Stimulated activated CD8-positive, alpha-beta memory T cell treated with anti-CD3 and anti-CD28 coated beads, Interleukin-2, amount 100 ng/mL, for 1 hour (primary cell): ENCODE measurements at places on chromosomes 11 and 22.

- no peak for DNase-seq
Measured at GRCh38 chr11:11722861-11723260, 101.1 kb upstream of the GALNT18 start.

DNA sequence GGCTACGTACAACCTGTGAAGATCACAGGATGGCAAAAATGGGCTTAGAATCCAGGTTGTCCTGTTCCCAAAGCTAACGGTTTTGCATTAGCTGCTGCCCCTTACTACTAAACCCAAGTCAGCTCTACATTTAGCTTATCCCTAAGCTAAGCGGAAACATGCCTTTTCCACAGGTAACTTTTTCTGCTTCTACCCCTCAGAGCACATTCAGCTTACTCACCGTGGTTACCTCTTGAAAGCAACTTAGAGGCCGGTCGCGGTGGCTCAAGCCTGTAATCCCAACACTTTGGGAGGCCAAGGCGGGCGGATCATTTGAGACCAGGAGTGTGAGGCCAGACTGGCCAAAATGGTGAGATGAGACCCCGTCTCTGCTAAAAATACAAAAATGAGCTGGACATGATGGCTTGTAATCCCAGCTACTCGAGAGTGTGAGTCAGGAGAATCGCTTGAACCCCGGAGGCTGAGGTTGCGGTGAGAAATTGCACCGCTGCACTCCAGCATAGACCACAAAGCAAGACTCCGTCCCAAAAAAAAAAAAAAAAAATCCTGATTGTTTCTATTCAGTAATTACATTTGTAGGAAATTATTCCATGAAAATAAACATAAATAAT is 790 bp upstream of the TMEM41B start:
- DNase-seq = no peak

DNA sequence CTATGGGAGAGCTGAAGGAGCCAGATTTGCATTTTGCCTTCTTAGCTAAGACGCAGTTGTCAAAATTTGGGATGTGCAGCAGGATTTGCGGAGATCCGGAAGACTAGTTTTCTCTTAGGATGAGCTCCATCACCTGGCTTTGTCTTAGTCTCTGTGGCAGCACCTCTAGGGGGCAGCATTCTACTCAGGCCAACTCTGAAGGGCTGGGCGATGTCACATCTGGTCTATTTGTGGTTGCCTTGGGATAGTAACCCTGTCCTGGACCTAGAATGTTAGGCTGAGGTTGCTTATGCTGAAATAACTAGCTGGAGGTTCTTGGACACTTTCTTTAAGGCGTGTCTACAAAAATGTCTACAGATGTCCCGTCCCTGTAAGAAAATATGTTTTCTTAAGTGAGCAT is 116.2 kb downstream of the FAT3 start:
- DNase-seq = no peak

GRCh38 chr11:61295596-61295926 is 445 bp upstream of the VWCE start:
- no peak for DNase-seq

DNA sequence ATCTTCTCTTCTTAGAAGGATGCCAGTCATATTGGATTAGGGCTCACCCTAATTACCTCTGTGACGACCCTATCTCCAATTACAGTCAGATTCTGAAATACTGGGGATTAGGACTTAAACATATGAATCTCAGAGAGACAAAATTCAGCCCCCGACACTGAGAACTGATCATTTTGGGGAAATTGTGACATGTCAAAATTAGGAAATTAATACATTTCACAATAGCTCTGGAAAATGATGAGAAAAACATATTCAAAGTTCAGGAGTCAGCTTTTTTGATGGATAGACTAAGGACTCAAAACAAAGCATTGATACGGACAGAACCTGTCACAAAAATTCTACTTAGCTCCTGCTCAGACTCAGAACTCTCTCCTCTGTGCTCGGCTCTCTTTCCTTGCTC is 40.8 kb downstream of the COMMD9 start:
- no peak for DNase-seq

GRCh38 chr22:27747396-27748221 is 53.9 kb downstream of the MN1 start:
- no peak for DNase-seq

DNA sequence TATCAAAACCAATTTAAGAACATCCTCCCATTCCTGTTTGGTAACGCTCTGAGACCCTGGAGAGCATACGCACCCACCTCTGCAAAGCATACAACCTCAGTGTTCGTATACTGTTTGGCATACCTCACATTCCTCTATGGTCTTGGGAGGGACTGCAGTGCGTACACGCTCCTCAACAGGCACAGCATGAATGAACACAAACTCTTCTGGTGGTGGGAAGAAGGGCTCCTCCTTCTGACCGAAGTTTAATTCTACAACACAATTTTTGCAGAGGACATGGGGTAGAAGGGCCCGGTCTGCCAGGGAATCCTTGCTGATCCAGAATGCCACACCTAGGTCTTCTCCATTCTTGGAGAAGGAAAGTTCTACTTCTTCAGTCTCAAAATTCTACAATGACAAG is 5.3 kb downstream of the HNRNPUL2 start:
- DNase-seq = no peak

- DNase-seq = no peak
Measured at GRCh38 chr11:122103726-122104125, 12.3 kb downstream of the BLID start.

DNA sequence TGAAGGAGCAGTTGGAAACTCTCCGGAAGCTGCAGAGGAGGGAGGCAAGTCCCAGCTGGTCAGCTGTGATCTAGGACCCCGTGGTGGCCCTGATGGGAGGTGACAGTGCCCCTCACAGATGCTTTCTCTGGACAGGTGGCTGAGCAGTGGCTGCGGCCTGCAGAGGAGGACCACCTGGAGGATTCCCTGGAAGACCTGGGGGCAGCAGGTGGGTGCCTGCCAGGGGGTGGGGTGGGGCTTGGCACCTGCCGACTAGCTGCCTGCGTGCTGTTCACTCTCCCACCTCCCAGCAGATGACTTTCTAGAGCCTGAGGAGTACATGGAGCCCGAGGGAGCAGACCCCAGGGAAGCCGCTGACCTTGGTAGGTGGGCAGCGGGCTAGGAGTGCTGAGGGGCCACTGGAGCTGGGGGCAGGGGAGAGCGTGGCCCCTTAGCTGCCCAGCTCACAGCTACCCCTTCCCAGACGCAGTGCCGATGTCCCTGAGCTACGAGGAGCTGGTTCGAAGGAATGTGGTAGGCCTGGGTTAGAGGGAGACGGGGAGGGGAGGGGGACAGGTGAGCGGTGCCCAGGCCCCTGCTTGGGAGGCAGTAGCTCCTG is 3.1 kb downstream of the SCO2 start:
- DNase-seq = no peak

GRCh38 chr11:99934008-99934407 is 753.1 kb upstream of the ARHGAP42 start:
- DNase-seq = no peak

DNA sequence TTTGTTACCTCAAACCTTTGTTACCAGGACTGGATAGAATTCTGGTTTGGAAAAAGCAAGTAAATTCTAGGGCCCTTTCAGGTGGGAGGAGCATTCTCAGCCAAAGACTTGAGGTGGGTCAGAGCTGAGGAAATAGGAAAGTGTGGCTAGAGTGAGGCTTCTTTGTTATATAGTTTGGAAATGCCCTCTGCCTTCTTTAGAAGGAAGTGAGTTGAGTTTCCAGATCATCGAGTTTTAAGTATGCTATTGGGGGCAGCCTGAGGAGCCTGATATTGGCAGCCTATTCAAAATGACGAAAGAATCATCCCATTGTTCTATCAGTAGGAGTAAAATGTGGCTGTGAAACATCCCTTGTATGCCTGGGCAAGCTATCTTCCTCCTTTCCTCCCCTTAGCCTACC is 134.1 kb downstream of the ARHGAP42 start:
- DNase-seq = no peak

DNA sequence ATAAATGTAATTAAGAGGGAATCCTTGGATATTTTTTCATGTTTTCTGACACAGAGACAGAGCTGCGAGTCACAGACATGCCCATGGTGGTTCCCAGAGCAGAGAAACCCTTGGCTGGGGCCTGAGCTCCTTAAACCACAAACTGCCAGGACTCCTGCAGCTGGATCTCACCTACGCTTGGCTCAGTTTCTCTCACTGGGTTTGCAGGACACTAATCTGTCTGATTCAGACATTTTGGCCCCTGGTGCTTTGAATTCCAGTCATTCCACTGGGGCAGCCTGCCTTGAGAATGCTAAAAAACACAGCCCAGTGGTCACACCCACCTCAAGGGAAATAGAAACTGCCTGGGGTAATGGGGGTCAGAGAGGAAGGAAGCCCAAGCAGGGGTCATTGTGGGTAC is 122.6 kb downstream of the CCDC81 start:
- DNase-seq = no peak

DNA sequence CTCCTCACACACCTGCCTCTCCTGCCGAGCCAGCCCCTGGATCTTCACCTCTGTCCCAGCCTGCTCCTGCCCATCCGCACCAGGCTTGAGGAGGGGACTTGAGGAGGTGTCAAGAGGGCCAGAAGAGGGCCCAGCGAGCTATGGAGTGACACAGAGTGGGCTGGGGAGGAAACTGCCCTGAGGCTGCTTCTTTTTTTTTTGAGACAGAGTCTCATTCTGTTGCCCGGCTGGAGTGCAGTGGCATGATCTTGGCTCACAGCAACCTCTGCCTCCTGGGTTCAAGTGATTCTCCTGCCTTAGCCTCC is 21.9 kb upstream of the CDON start:
- DNase-seq = no peak

DNA sequence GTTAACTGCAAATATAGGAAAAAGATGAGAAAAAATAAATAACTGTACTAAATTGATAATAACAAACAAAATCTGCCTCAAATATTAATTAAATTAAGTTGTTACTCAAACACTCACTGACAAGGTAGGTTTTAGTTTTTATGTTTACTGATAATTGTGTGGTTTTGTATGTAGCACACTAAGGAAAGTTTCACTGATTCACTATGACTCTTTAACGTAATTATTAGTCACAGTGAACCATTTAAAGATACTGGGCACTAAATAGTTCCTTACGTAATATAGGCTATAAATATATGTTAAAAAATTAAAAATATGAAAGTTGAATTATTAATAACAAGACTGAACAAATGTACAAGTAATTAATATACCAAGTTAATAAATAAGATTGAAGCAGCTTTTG is 2330.0 kb upstream of the RAG2 start:
- DNase-seq = no peak

DNA sequence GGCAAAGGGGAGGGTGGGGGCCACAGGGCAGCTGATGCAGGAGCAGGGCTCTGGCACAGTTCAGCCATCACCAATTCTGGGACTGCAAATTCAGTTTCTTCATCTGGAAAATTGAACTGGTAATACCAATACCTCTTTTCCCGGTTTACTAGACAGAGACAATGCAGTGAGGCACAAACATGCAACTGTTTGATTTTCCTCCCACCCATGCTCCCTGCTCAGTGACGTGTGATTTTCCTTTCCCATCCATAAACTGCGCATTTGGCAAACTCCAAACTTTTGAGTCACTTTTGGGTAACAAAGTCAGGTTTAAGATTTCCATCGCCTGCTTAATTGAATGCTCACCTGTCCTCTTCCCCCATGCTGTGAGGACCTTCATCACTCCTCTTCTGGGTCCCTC is 23.2 kb downstream of the P2RY2 start:
- DNase-seq = no peak
